ENCODE measurements at places on chromosomes 3 and 15.

DNA sequence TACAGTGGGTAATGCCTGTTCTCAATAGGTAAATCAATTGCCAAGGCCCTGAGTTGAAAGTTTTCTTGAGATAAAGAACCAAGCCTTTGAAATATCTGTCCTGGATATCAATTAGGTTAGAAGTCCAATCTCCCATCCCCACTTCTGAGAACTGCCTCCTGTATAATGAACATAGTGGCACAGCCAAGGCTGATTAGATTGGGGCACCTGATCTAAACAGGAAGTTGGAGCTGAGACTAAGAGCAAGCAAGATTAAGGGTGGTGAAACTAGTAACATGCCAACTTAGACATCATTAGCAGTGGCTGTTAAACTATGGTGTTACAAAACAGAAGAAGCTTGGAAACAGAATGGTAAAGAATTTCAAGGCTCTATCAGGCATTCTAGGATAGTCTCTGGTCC, 137.7 kb upstream of the TMEM108 start:
- no peak for DNase-seq

DNA sequence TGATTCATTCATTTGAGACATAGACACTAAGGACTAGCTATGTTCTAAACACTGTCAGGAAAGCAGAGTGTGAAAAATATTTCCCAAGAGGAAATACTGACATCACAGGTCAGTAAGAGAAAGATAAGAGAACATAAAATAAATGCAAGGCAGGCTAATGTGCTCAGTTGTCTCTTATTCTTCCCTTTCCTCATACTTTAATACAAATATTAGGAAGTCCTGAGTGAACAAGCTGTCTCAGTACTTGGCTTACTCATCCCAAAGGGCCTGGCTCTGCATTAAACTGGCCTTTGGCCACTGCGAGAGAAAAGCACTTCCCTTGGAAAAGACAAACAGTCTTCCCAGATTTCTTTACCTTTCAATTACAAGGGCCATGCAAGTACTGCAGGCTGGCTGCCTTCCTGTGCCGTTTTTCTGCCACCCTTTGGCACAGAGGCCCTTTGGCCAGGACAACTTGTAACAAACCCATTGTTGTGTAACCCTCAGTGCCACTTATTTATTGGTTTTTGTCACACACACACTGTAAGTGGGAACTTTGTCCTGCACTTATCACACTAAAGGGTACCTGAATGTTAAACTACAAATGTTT, 31.7 kb downstream of the EDC3 start:
- no peak for DNase-seq

DNA sequence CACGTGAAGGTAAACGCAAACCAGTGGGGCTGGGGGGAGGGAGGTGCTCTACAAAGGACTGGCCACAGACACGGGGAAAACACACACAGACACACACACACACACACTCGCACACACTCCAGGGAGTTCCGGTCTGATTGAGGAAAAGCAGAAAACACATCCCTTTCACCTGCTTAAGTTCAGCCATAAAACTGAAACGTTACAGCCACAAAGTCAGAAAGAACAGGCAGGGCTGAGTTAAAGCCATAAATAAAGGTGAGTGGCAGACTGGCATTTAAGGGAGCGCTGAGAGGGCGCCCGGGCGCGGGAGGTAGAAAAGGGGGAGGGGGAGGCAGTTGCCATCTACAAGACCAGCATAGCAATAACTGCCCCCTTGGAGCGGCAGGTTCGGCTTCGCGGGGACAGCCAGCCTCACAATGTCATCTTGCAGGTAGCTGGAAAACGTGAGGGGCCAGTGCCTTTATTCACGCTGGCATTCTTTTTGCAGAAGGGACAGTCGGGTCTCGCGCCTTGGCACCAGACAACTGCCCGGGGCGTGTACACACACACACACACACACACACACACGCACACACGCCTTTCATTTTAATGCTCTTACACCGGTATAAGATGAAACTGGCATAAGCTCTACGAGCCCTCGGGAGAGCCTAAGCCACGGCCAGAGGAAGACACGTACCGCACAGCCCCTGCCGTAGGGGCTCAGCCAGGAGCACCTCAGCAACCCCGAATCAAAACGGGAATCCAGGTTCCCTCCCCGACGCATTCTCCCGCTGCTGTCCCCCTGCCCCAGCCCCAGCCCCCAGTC, 866 bp downstream of the TNIK start:
- DNase-seq, result peak; percentile 75

- DNase-seq, result no peak
These were observed 296.6 kb downstream of the SUCLG2 start for GRCh38 chr3:67357610-67358458.

GRCh38 chr3:66386011-66386924, 114.6 kb downstream of the LRIG1 start:
- no peak for DNase-seq

DNA sequence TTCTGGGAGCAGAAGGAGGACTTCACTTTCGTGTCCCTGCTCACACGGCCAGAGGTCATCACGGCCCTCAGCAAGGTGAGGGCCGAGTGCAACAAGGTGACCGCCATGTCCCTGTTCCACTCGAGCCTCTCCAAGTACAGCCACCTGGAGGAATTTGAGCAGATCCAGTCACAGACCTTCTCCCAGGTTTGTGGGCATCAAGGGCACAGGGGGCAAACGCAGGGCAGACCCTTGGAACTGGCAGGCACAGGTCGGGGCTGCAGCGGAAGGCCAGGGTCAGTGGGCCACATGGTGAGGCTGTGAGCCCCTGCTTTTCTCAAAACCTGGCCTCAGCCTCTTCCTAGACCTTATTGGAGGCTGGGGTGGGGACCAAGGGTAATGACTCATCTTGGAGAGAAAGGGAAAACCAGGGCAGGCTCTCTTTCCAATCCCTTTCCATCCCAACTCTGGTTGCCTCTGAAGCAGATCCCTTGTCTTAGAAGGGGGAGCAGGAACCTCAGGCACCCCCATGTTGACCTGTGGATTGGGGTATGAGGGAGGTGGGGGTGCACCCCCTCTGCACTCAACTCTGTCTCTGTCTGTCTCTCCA, 29.5 kb downstream of the DNAH1 start:
- DNase-seq, result no peak

- no peak for DNase-seq
These were observed 1146.6 kb downstream of the ROBO1 start for GRCh38 chr3:78621061-78621716.

- no peak for DNase-seq
These were observed 23.0 kb upstream of the COPG1 start for GRCh38 chr3:129226374-129226773.

GRCh38 chr3:58008141-58009025, at the start of gene FLNB:
Gene FLNB, plus strand, starts transcription at chr3:58008422. Its CDS starts 143 bp downstream, at chr3:58008565.
- peak; percentile 76 for DNase-seq

DNA sequence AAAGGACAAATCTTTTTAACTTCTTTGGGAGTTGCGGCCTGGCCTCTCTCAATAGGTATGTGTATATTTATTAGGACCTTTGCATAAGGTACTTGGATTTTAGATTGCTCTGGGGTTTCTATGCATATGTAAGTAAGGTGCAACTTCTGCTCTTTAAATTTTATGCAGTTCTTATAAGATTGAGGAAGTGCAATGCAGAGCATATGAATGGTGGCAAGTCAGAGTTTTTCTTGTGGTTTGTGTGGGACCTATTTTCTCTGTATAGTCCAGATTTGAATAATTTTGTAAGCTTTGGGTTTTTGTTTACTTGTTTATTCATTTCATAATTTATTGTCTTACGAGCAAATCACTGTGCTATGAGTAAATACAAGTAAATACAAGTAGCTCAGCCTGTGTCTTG, 101.5 kb downstream of the ATG7 start:
- no peak for DNase-seq

- no peak for DNase-seq
These were observed 107.6 kb downstream of the SMAD6 start for GRCh38 chr15:66809664-66810063.

DNA sequence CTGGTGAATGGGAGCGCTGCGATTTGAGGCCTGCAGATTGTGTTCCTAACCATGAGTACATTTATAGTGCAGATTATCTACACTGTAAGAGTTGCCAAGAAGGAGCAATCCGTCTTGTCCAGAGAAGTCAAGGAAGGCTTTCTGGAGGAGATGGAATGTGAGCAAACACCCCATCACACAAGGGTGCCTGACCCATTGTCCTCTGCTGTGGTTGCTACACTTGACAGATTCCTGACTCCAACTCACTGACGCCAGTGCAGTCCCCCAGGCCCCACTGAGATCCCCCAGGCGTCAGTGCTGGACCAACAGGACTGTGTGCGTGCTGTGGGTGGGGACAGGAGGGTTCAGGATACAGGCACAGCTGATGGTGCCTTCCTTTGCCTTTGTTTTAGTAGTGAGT, 135.9 kb upstream of the TPM1 start:
- no peak for DNase-seq

GRCh38 chr3:132261506-132261905, 55.7 kb upstream of the ACP3 start:
- no peak for DNase-seq

- DNase-seq, result no peak
These were observed 592.1 kb downstream of the SI start for GRCh38 chr3:164486150-164486549.

GRCh38 chr3:117691526-117691925, 981.9 kb downstream of the TUSC7 start:
- no peak for DNase-seq

DNA sequence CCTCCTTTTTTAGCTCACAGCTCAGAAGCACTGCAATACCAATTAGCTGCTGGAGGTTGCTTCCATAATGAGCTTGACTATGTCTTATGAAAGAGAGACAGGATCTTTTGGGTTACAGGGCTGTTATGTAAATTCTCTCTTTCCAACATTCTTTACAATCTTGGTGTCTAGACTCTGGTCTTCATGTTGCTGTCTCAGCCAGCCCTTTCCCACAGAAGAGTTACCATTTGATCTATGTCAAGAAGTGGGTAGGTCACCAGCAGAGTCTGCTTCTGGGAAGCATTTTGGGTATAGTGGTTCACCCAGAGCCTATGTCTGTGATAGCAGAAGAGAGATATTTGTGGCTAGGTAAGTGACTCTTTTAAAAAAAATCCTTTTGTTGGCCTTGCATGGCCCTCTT, 234.5 kb downstream of the SATB1 start:
- DNase-seq, result no peak

GRCh38 chr15:36944442-36944841, 155.9 kb downstream of the MEIS2 start:
- no peak for DNase-seq

- DNase-seq, result no peak
These were observed 231.1 kb upstream of the GADL1 start for GRCh38 chr3:31125413-31126020.

DNA sequence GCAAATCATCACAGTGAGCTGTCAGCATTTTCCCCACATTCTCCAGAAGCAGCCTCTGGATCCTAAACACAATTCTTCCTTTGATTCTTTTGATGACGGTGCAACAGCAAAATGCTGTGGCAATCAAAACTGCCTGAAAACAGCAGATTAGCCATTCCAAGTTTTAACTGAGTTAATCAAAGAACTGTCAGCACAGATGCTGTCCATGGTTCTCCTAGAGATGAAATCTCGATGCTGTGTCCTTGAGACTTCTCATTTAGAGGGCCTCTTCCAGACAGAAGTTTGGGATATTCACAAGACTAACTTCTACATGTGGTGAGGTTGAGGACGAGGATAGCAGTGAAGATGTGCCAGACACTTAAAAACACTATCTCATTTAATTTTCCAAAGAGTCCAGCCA, 50.4 kb upstream of the GYG1 start:
- DNase-seq, result no peak

DNA sequence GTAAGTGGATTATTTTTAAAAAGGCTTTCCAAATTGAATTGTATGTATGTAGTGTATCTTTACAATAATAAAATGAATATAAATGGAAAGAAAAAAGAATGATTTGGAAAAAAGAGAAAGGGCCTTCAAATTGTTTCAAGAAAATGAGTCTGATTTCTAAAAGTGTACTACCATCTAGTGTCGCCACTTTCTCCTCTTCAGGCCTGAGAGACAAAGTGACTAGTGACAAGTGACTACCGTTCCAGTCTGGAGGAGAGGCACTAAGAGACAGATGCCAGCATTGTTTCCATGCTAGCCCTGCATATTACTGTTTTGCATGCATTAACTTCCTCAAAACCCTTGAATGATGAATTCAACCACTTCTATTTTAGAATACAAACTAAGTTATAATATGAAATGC, 39.3 kb downstream of the P3H2 start:
- DNase-seq, result no peak

- DNase-seq, result no peak
These were observed 74.6 kb upstream of the ACAD9 start for GRCh38 chr3:128804811-128805155.

- DNase-seq, result no peak
These were observed 41.4 kb downstream of the MYLK start for GRCh38 chr3:123842711-123843110.

GRCh38 chr15:66110864-66111263, 142.7 kb downstream of the MEGF11 start:
- no peak for DNase-seq

- no peak for DNase-seq
These were observed 21.8 kb downstream of the FLNB start for GRCh38 chr3:58029842-58030584.

- DNase-seq, result no peak
These were observed 9.7 kb downstream of the CCK start for GRCh38 chr3:42256135-42256819.

- no peak for DNase-seq
These were observed 214.5 kb downstream of the RPLP1 start for GRCh38 chr15:69666921-69667811.

GRCh38 chr3:60729056-60729455, 522.2 kb downstream of the FHIT start:
- DNase-seq, result no peak

- DNase-seq, result peak; percentile 5
These were observed at the start of gene THSD4 for GRCh38 chr15:71114887-71115566. Gene THSD4, plus strand, starts transcription at chr15:71115471.

DNA sequence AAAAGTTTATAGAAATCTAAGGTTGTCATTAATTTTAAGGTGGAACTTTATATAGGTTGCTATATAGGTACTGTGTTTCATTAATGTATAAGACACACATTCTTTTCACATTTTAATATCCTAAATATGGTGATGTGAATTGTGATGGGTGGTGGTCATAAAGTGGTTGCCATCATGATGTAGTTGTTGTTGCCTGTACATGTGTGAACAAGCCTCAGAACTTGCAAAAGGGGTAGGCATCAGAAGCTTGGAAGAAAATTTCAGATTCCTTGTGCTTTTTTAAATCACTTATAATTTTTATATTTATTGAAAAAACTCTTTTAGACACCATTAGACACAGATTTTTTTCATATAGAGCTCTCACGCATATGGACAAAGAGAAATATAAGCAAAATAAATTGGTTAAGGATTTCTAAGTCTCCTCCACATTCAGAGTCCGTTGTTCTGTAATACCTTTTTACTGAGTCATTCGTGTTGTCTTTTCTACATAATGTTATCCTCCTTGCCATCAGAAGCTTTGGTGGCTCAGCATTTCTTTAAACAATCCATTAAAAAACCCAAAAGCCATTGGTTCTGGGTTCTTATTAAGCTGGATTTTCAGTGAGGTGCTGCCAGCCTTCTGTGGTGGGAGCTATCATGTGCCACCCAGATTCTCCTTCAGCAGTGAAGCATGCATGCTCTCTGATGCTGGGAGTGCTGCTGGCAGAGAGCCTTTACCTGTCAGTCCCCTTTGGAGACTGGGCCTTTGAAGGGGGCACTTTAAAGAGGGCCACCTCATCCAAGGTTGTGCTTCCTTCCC, 140.4 kb upstream of the GALNT15 start:
- DNase-seq, result no peak
